ENCODE measurements at places on chromosomes 6 and 20. TPM values are rescaled to one million over a fixed set of nuclear protein-coding genes. Genes with fewer than 3 reads are reported as not detected.

PTCRA gene
- not detected for total RNA-seq

GSS gene
- 49.1 TPM for total RNA-seq

OR2J3 gene
- total RNA-seq = not detected

CPNE5 gene
- total RNA-seq = 1.6 TPM

ISM1 gene
- total RNA-seq = 1.3 TPM

PPP1R10 gene
- 115 TPM for total RNA-seq

CLVS2 gene
- not detected for total RNA-seq

TMEM244 gene
- total RNA-seq = not detected

ACAT2 gene
- 86.4 TPM for total RNA-seq

CAPN11 gene
- total RNA-seq = not detected

FARS2 gene
- 12.7 TPM for total RNA-seq

ADAM33 gene
- not detected for total RNA-seq

SAMD3 gene
- total RNA-seq = 62.3 TPM

SOBP gene
- total RNA-seq = not detected

PCNA gene
- 353 TPM for total RNA-seq

ECHDC1 gene
- total RNA-seq = 35.7 TPM

ADRM1 gene
- 68.2 TPM for total RNA-seq

PFDN4 gene
- total RNA-seq = 25.4 TPM

PRR18 gene
- not detected for total RNA-seq

DNAH8 gene
- total RNA-seq = not detected

NRSN1 gene
- not detected for total RNA-seq

HSPA12B gene
- total RNA-seq = not detected

CNR1 gene
- not detected for total RNA-seq

PLEKHG1 gene
- total RNA-seq = 1.2 TPM

CCN6 gene
- not detected for total RNA-seq

ZNF831 gene
- 9.7 TPM for total RNA-seq

PROKR2 gene
- not detected for total RNA-seq

BCAS4 gene
- total RNA-seq = 8.4 TPM

BACH2 gene
- total RNA-seq = 57.1 TPM

CEP57L1 gene
- 18.1 TPM for total RNA-seq

TAAR8 gene
- total RNA-seq = not detected

MRAP2 gene
- total RNA-seq = not detected

LTA gene
- total RNA-seq = 29.6 TPM

BMP5 gene
- not detected for total RNA-seq

SAMD10 gene
- total RNA-seq = 20.7 TPM

FOXQ1 gene
- not detected for total RNA-seq

CALHM6 gene
- total RNA-seq = 15.9 TPM

HAO1 gene
- total RNA-seq = not detected

GATA5 gene
- total RNA-seq = not detected

BPIFA3 gene
- not detected for total RNA-seq

ADGB gene
- not detected for total RNA-seq

Data from activated naive CD4-positive, alpha-beta T cell treated with anti-CD3 and anti-CD28 coated beads, Interleukin-2, amount 10 ng/mL, durations not matched to agents 5 hours and 36 hours (primary cell).